ENCODE measurements at places on chromosomes 6 and 20. TPM values are rescaled to one million over a fixed set of nuclear protein-coding genes. Genes with fewer than 3 reads are reported as not detected.

The EGFL8 gene
- total RNA-seq, result 287 TPM

The BPIFB2 gene
- total RNA-seq, result not detected

The UNC5CL gene
- 7.6 TPM for total RNA-seq

The TRIM10 gene
- not detected for total RNA-seq

The ABHD16B gene
- not detected for total RNA-seq

The CDH22 gene
- 0.20 TPM for total RNA-seq

The TP53TG5 gene
- not detected for total RNA-seq

The NRN1 gene
- total RNA-seq, result 66.5 TPM

The PCK1 gene
- 32.0 TPM for total RNA-seq

The C20orf141 gene
- not detected for total RNA-seq

The COL10A1 gene
- total RNA-seq, result 0.42 TPM

The BPI gene
- not detected for total RNA-seq

The DCBLD1 gene
- 10.5 TPM for total RNA-seq

The ZC3H12D gene
- 7.2 TPM for total RNA-seq

The PHACTR3 gene
- 11.6 TPM for total RNA-seq

The CST1 gene
- total RNA-seq, result 2.2 TPM

The RAET1L gene
- not detected for total RNA-seq

The MYCT1 gene
- 31.2 TPM for total RNA-seq

The PACRG gene
- 10.4 TPM for total RNA-seq

The TREM1 gene
- 3.3 TPM for total RNA-seq

The PNPLA1 gene
- not detected for total RNA-seq

The VGLL2 gene
- not detected for total RNA-seq

The CLIC5 gene
- total RNA-seq, result 6.6 TPM

The MARCKS gene
- 182 TPM for total RNA-seq

The ASIP gene
- total RNA-seq, result 10.5 TPM

The SAMD3 gene
- 4.0 TPM for total RNA-seq

The NKX2-2 gene
- total RNA-seq, result not detected

The LY6G5C gene
- 0.84 TPM for total RNA-seq

The NINL gene
- 11.4 TPM for total RNA-seq

The CFB gene
- total RNA-seq, result 18.9 TPM

The DOK5 gene
- 5.4 TPM for total RNA-seq

The CGA gene
- total RNA-seq, result not detected

The MUCL3 gene
- under 0.01 TPM for total RNA-seq

The ZSWIM1 gene
- total RNA-seq, result 7.0 TPM

The LAMA5 gene
- total RNA-seq, result 95.2 TPM

The RSPH4A gene
- not detected for total RNA-seq

The FOXQ1 gene
- total RNA-seq, result 0.21 TPM

The NOX3 gene
- total RNA-seq, result not detected

The CDH26 gene
- 4.8 TPM for total RNA-seq

The NFATC2 gene
- 7.8 TPM for total RNA-seq

The SEMG1 gene
- total RNA-seq, result not detected

The CALHM4 gene
- total RNA-seq, result not detected

The CDC40 gene
- 16.3 TPM for total RNA-seq

The CD2AP gene
- 26.9 TPM for total RNA-seq

The KCNQ2 gene
- not detected for total RNA-seq

The TFAP2D gene
- total RNA-seq, result not detected

All from tibial nerve (tissue), 4 donors.